A673 (cell line): ENCODE measurements at places on chromosomes 5 and 9.

DNA sequence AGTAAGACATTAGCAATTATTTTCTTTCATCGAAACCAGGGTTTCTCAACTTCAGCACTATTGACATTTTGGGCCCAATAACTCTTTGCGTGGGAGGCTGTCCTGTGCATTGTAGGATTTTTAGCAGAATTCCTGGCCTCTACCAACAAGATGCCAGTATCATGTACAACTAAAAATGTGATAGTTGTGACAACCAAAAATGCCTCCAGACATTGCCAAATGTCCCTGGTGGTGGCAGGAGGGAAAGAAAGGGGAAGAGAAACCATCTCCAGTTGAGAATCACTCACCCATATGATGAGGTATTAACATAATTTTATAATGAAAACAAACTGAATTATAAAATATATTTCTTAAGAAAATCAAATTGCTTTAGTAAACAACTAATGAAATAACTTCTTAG is 406.1 kb downstream of the RAB3C start:
- no peak for DNase-seq

- DNase-seq: no peak
These were observed 1.1 kb downstream of the JADE2 start for GRCh38 chr5:134526483-134527155.

DNA sequence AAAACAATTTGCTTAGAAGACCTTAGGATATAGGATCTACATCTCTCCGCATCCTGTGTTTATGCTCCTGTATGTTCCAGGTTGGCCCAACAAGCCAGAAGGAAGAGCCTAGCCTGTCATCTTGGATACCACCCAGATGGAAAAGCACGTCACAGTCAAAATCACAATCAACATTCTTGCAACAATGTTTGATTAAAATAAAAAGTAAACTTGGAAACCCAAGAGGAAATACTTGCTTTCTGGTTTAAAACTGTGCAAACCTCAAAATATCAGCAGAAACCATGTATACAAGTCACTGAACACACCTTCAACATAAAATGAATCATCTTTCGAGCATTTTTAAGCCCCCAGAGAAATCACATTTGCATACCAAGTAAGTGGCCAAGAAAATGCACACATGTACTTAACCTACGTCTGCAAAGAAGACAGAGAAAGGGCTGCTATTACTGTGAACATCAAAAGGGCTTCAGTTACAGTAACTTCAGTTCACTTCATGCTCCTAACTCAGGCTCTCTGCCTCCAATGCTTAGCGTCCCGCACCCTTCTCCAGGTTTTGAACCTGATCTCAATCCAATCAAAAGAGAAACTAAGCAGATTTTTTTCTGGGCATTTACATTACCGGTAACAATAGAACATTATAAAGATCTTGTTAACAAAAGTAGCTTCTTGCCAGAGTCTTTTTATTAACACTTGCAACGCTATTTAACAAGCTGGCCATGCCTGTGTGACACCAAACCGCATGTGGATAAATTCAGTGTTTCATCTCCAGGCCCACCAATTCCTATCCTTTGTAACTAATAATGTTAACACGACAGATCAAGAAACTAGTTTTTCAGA is 1.3 kb downstream of the ENC1 start:
- peak; percentile 24 for DNase-seq

- DNase-seq: no peak
These were observed 34.1 kb upstream of the RAI14 start for GRCh38 chr5:34622098-34622400.
